Activated CD8-positive, alpha-beta memory T cell treated with anti-CD3 and anti-CD28 coated beads, Interleukin-2, amount 10 ng/mL, durations not matched to agents 7 days and 5 days (primary cell): ENCODE measurements at places on chromosomes 5 and 9. TPM values are rescaled to one million over a fixed set of nuclear protein-coding genes. Genes with fewer than 3 reads are reported as not detected.

Gene ARHGEF28
- total RNA-seq: not detected

Gene RGS7BP
- not detected for total RNA-seq

Gene ANGPTL2
- not detected for total RNA-seq

Gene FRMD3
- total RNA-seq: 0.82 TPM

Gene GADD45G
- total RNA-seq: 12.9 TPM

DNA sequence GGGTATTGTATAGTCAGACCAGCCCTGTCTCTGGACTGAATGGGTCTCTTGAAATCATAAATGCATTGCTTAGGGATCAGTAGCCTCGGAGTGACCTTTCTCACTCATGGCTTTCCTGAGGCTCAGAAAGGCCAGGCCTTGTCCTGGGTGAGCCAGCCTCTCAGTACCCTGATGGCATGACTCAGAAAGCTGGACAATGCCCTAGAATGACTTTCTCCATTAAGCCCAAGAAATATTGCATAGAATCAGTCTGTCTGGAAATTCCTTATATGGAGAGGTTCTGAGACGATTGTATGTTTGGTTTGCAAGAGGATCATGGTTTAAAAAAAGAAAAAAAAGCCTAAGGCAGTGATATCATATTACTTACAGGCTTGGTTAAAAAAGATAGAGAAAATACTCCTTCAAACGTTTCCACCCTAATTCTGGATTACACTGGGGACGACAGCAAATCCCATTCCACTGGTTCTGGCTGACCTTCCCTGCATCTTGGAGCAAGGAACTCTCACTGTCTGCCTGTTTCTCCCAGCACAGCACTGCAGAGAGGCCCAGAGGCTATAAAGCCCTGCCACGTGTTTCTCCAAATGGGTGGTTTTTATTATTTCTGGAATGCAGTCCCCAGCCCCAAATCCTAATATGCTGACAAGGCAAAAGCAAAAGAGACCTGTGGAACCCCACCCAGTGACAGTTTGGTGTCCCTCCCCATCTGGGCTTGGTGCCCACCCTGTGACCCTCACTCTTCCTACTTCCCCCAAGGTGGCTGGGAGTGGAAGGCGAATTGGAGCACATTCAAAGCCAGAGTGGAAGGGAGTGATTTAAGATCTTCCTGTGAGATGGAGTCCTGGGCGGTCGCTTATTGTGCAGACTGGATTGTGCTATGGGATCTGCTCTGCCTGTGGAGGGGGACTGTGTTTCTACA is 34.4 kb downstream of the MAP1B start:
- no peak overlapping the region for H3K27ac ChIP-seq
- DNase-seq: no peak
- peaks cover 11% of the 10 kb centered on the region for H3K4me1 ChIP-seq

- H3K4me1 ChIP-seq: peaks cover 17% of the 10 kb centered on the region
- H3K27ac ChIP-seq: peak overlapping the region; percentile 15
- no peaks in the 10 kb centered on the region for H3K36me3 ChIP-seq
- peaks cover 20% of the 10 kb centered on the region for H3K27me3 ChIP-seq
- H3K4me3 ChIP-seq: no peak overlapping the region
Measured at GRCh38 chr5:77012601-77013000, 17.6 kb upstream of the AGGF1 start.

GRCh38 chr5:76495870-76496269 is 92.8 kb downstream of the IQGAP2 start:
- no peak overlapping the region for H3K4me3 ChIP-seq
- DNase-seq: no peak
- H3K27ac ChIP-seq: no peak overlapping the region
- peaks cover 11% of the 10 kb centered on the region for H3K4me1 ChIP-seq

GRCh38 chr9:18365651-18366050 is 108.3 kb upstream of the ADAMTSL1 start:
- H3K27me3 ChIP-seq: no peaks in the 10 kb centered on the region
- H3K36me3 ChIP-seq: no peaks in the 10 kb centered on the region
- H3K4me3 ChIP-seq: no peak overlapping the region

DNA sequence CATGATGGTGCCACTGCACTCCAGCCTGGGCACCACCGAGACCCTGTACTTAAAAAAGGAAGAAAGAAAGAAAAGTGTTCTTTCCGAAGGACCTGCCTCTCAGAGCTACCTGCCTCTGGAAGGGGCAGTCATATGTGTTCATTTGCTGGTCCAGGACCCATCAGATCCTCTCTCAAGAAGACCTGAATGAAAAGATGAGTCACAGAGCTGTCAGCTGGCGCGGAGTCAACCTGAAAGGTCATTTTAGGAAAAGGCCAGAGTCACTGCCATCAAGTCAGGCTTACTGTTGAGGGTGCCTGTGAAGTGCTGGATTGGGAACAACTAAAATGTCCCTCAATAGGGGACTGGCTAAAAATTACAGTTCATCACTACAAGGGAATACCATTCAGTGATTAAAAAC is 14.9 kb upstream of the HRH2 start:
- H3K36me3 ChIP-seq: peaks cover 4% of the 10 kb centered on the region
- H3K4me1 ChIP-seq: peaks cover 6% of the 10 kb centered on the region
- H3K4me3 ChIP-seq: no peak overlapping the region
- no peak overlapping the region for H3K27ac ChIP-seq
- peaks cover 34% of the 10 kb centered on the region for H3K27me3 ChIP-seq
- no peak for DNase-seq

DNA sequence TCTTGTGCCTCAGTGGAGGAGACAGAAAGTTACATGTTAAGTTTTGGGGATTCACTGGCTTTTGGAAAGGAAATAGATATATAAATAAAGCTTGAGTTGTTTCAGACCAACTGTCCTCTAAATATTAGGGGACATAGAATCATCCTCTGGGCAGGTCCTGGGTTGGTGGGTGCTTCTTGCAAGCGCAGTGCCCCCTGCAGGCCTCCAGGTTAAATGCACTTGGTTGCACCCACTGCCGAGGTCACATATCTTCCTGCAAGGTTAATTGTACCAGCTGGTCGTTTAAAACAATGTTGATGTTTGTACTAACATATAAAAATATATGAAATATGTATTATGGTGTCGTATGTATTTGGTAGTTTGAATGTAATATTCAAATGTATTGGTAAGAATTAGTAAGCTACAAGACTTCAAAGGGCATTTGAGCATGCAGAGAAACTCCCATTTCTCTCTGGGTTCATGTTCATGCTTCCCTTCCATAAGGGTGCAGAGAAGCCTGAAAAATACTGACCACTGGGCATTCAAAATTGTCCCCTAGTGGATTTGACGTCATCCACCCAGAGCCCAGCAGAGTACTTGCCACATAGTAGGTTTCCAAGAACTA is 87.0 kb downstream of the ZNF618 start:
- H3K4me1 ChIP-seq: no peaks in the 10 kb centered on the region
- H3K27ac ChIP-seq: no peak overlapping the region
- H3K27me3 ChIP-seq: no peaks in the 10 kb centered on the region
- peak; percentile 57 for DNase-seq
- H3K4me3 ChIP-seq: no peak overlapping the region

DNA sequence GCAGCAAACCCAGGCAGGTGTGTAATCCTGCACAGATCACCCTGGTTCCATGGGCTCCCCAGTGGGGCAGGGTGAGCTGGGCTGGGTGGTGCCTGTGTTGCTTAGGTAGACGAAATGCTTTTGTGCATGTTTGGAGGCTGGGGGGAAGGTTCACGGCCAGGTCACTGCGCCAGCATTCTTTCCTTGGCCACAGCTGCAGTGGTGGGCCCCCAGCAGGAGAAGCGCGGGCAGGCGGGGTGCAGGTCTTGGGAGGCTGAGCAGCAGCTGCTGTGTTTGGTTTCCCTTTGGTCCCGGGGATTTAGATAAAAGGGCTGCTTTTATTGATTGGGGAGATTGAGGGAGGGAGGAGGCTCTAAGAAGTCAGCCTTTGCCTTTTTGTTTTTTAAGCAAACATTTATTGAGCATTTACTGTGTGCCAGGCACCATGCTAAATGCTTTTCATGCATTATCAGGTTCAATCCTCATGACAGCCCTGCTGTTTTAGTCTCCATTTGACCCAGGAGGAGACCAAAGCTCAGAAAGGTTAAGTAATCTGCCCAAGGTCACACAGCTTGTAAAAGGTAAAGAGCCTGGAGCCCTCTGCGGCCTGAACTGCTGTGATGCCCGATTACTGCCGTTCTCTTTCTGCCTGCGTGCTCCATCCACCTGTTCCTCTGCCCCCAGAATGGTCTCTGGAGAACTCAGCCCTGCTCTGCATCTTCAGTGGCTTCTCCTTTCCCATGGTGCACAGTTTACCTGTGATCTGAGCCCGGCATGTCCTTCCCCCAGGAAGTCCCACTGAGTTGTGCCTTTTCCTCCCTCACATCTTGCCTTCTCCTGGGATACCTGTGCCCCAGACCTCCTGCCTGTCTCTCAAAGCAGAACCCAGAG is 94.4 kb downstream of the MACROH2A1 start:
- H3K27me3 ChIP-seq: peaks cover 46% of the 10 kb centered on the region
- H3K4me1 ChIP-seq: peaks cover 16% of the 10 kb centered on the region
- DNase-seq: no peak
- no peak overlapping the region for H3K27ac ChIP-seq

GRCh38 chr5:65101632-65102100 is 332.9 kb downstream of the CWC27 start:
- peaks cover 34% of the 10 kb centered on the region for H3K4me1 ChIP-seq
- peaks cover 18% of the 10 kb centered on the region for H3K27me3 ChIP-seq
- no peaks in the 10 kb centered on the region for H3K36me3 ChIP-seq
- DNase-seq: no peak

DNA sequence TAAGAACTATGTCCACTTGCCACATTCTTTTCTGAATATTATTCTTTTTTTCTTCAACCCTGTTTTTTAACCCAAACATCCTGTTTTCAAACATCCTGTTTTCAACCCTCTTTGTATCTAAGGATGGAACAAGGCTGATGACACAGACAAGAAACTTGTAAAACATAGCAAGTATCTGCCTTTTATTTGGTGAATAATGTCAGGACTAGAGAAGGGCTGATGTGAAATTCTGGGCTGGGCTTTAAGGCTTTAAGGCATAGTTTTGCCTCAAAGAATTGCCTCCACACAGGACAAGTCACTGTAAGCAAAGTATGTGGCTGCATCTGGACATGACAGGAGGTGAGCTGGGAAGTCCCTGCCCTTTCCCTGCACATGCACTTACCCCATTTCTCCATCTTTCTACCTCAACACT is 42.5 kb upstream of the RIC1 start:
- H3K27ac ChIP-seq: peak overlapping the region; percentile 81
- H3K4me1 ChIP-seq: peaks cover 44% of the 10 kb centered on the region
- no peak overlapping the region for H3K4me3 ChIP-seq

DNA sequence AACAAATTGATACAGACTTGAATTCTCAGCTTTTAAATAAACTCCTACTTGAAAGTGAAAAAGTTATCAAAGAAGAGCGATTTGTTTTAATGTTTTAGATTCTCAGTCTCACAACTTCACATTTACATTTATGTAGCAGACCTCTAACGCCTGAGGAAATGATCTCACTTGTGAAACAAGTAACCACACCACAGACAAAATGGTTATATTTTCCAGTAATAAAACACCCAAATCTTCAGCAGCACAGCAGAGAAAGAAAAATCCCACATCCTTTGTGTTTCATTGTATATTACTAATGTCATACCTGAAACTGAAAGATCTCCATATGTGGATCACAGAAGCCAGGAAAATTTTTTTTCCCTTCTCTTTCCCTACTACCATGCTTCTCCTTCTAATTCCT is 29.8 kb upstream of the GZMA start:
- H3K4me3 ChIP-seq: peak overlapping the region; percentile 38
- peak overlapping the region; percentile 97 for H3K27ac ChIP-seq
- no peaks in the 10 kb centered on the region for H3K27me3 ChIP-seq

- no peak for DNase-seq
- no peaks in the 10 kb centered on the region for H3K4me1 ChIP-seq
- no peak overlapping the region for H3K27ac ChIP-seq
Measured at GRCh38 chr9:104269996-104270963, 176.2 kb downstream of the SMC2 start.

DNA sequence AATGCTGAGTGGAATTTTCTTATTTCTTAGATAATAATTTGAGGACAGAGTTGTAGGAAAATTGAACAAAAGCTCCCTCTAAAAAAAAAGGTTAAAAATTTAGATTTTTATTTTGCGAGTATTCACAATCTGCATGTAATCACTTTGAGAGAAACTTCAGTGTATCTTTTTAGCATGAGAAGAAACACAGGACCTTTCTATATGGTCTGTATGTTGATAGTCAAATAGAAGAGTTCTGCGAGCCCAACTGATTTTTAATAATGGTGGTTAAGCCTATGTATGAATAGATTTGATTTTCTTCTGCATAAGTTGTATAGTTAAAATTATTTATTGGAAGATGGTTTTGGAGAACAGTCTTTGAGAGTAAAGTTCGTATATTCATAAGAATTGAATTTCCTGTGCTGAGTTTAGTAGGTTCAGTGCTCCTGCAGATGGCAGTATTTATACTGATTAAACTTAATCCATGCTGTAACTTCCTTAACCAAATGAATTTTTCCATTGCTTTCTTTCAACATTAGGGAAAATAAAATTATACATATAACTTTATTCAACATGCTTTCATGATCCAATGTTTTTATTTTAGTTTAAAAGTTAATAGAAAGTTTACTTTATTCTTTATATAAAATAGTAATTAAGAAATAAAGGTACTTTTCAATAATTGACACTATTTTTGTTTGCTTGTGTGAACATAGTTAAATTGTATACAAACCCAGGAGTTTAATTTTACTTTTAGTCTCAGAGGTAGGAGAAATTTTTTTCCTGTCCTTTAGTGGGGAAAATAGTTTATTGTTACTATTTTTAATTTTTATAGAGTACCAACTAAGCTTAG is 19.6 kb downstream of the TCERG1 start:
- no peak overlapping the region for H3K27ac ChIP-seq
- H3K36me3 ChIP-seq: peaks cover 48% of the 10 kb centered on the region
- peaks cover 13% of the 10 kb centered on the region for H3K4me1 ChIP-seq
- no peaks in the 10 kb centered on the region for H3K27me3 ChIP-seq
- no peak for DNase-seq
- H3K4me3 ChIP-seq: no peak overlapping the region

DNA sequence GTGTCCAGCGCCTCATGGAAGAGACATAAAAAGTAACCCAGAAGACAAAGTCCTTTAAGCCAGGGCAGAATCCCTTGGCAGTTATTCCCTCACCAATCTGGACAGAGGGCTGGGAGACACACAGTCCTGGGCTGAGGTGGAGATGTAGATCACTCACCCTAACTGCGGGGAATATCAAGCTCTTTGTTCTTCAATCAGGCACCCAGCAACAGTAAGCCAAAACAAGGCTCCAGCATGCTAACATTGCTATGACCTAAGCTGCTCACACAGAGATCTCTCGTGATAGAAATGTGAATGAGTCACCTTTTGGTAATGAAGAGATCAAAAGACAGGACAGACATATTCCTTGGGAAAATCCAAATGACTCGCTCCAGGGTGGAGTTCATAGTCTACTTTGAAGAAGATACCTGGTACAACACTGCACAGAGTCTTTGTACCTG is 101.3 kb downstream of the FBN2 start:
- no peaks in the 10 kb centered on the region for H3K4me1 ChIP-seq
- no peaks in the 10 kb centered on the region for H3K36me3 ChIP-seq
- H3K27ac ChIP-seq: no peak overlapping the region
- no peak for DNase-seq
- no peaks in the 10 kb centered on the region for H3K27me3 ChIP-seq

GRCh38 chr5:89556215-89556913 is 673.4 kb upstream of the MEF2C start:
- H3K4me1 ChIP-seq: no peaks in the 10 kb centered on the region
- H3K27me3 ChIP-seq: no peaks in the 10 kb centered on the region
- no peak overlapping the region for H3K27ac ChIP-seq
- no peaks in the 10 kb centered on the region for H3K36me3 ChIP-seq
- no peak for DNase-seq
